CD14-positive monocyte (primary cell): ENCODE measurements at places on chromosomes 6 and 20.

DNA sequence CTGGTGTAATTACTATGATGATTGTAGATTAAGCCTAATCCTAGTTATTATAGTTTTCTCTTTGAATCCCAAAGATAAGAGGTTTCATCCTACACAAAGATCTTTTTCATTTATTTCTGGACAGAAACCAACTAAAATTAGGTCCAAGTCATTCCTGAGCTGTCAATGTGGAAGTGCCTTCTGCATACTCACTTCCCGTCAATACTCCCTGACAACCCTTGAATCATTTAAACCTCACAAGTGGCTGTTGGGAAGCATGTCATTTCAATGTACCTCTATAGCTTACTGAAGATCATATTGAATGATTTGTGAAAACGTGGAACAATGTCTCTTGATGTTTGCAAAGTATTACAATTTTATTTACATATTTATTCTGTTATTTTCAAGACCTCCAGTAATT, 274.1 kb downstream of the HACE1 start:
- no peaks in the 10 kb centered on the region for H3K4me1 ChIP-seq
- H3K27me3 ChIP-seq: no peaks in the 10 kb centered on the region
- no peak overlapping the region for H3K4me3 ChIP-seq

- H3K27me3 ChIP-seq: no peaks in the 10 kb centered on the region
- no peaks in the 10 kb centered on the region for H3K36me3 ChIP-seq
- DNase-seq: no peak
- H3K4me3 ChIP-seq: no peak overlapping the region
- no peak overlapping the region for H3K27ac ChIP-seq
Measured at GRCh38 chr6:77926198-77926751, 273.4 kb downstream of the MEI4 start.

- no peak overlapping the region for H3K27ac ChIP-seq
- H3K4me3 ChIP-seq: no peak overlapping the region
- no peaks in the 10 kb centered on the region for H3K27me3 ChIP-seq
- no peaks in the 10 kb centered on the region for H3K4me1 ChIP-seq
- DNase-seq: no peak
Measured at GRCh38 chr6:38578075-38578474, 61.7 kb downstream of the BTBD9 start.

GRCh38 chr6:138517635-138518034, 18.3 kb upstream of the NHSL1 start:
- H3K27ac ChIP-seq: no peak overlapping the region
- no peaks in the 10 kb centered on the region for H3K36me3 ChIP-seq
- H3K27me3 ChIP-seq: no peaks in the 10 kb centered on the region
- peak; percentile 38 for DNase-seq
- H3K4me1 ChIP-seq: peaks cover 17% of the 10 kb centered on the region

GRCh38 chr6:71886184-71887005, at the start of gene RIMS1:
Gene RIMS1, plus strand, starts transcription at chr6:71886550. Its CDS starts 474 bp downstream, at chr6:71887024.
- H3K27ac ChIP-seq: no peak within 1 kb of the TSS
- H3K4me3 ChIP-seq: no peak within 1 kb of the TSS
- no peaks in the 10 kb centered on the region for H3K4me1 ChIP-seq
- DNase-seq: no peak
- no peaks in the 10 kb centered on the region for H3K36me3 ChIP-seq
- peaks cover 24% of the 10 kb centered on the region for H3K27me3 ChIP-seq
